ENCODE measurements at places on chromosomes 2 and 18.

DNA sequence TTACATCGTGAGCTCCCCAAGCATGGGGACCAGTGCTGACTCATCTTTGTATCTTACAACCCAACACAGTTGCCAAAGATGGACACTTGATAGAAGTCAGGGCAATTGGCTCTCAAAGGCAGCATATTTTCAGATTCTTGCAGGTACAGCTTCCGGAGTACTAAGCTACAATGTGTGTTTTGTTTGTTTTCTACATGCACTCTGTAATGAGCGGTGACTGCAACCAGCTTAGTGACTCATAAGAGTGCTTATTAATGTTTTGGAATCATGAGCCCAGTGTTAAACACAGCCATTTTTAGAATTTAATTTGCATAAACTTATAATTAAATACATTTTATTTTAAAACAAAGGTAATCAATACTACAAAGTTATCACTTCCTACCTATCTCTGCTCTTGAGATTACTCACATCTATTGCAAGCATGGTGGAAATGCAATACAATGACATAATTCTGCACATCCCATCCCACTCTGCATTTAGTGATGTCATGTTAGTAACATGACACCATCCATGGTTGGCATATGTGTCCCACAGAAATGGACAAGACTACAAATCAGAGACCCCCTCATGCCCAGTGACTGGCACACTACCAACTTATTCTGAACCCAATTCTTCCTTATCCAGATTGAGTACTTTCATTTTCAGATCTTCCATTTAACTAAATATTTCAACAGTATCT is 399.8 kb upstream of the ST6GAL2 start:
- no peak for DNase-seq

GRCh38 chr2:28664120-28664842 is 87.3 kb upstream of the PPP1CB start:
- DNase-seq = no peak

GRCh38 chr18:78722929-78723710 is 256.5 kb upstream of the SALL3 start:
- no peak for DNase-seq

DNA sequence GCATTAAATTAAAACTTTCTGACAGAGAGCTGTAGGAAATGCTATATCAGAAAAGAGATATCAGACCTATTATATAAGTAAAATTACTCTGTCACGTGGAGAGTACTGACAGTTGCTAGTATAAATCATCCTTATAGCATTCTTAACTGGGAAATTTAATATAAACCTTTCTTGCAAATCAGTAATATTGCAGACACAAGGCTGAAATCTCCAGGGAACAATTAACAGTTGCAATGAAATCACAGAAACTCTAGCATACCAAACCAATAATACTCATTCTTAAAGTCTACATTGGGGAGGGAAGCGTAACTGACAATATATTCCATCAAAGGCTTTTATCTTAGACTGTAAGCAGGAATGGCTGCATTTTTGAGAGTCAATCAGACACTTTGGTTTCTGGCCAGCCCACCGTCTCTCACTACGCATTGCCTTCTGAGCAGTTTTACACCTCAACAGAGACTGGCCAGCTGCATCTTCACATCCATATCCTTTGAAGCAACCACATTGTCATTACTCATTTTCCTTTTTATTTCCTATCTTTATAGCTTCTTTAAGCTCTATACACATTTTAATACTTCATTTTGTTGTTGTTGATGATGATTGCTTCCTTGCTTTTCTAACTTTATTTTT is 536.0 kb upstream of the CDH2 start:
- DNase-seq = no peak

DNA sequence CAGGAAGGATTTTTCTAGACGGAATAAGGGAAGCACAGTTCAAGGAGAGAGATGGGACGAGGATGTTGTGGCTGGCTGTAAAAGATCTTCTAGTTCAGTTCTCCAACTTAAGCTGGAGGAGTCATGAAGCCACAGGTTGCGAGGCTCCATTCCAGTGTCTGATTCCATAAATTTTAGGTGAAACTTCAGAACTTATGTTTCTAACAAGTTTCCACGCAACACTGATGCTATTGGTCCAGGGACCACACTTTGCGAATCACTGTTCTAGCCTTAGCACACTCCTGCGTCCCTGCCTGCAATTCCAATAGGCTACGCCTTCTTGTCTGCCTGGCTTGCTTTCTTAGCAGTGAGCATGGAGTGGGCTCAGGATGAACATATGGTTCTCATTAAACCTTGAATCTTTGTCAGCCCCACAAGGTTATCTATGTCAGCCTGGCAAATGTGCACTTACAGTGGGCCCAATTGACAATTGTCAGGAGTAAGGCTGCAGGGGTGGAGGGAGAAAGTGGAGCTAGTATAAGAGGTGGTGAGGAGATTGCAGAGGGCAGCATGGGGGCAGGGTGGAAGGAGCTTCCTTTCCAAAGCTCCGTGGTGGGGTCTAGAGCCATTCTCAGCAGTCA is 438.1 kb upstream of the ST6GAL2 start:
- no peak for DNase-seq

- DNase-seq = no peak
Observed at GRCh38 chr2:128752691-128753263, 434.1 kb upstream of the HS6ST1 start.

GRCh38 chr18:35073186-35074105 is 32.2 kb downstream of the MAPRE2 start:
- DNase-seq = no peak

- DNase-seq = no peak
Observed at GRCh38 chr2:74387346-74387745, 7.2 kb upstream of the DCTN1 start.

DNA sequence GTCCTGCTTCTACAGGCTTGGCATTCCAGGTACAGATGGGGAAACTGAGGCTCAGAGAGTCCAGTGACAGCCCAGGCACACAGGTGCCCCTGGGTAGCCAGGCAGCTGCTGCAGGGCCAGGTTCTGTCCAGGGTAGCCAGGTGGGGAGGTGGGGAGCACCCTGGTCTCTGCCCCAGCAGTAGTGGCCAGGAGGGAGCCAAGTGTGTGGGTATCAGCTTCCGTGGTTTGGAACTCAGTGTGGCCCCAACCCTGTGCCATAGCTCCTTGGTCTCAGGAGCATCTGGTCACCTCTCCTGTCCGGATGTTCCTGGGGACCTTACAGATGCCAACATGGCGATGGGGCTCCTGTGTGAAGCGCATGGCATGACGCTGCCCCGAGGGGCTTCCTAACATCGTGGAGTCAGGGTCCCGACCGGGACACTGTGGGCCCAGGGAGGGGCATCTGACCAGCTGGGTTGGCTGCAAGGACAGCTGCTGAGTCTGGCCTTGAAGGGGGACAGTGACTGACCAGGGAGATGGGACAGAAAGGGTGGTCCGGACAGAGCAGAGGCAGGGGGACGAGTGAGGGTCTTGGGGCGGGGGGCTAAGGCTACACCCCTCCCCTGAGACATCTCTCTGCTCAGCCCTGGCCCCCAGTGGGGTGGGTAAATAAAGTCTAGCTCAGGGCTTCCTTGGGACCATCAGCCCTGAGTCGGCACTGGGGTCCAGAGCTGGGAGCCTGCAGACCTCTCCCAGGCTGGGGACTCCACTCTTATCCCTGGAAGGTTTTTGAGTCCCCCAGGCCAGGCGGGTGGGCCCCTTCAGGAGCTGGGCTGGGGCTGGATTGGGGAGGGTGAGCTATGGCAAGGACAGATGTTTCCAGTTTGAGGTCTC is 76.0 kb upstream of the SMAD7 start:
- no peak for DNase-seq

DNA sequence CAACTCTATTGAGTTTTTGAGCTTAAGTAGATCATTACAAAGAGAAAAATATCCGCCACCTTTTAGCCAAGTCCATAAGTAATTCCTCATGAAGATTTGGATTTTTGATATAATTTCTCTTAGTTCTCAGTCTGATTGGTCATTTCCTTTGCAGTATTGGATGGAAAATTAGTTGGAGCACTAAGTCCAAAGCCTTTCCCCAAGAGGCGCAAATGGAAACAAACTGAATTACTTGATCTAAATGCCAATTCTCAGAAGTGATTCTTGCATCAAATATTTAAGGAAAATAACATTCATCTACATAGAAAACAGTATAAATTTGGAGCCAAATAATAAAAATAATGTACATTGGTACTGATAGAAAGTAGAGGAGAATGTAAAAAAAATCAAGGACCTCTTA is 115.6 kb downstream of the CACNB4 start:
- no peak for DNase-seq

GRCh38 chr2:72278046-72278445 is 130.4 kb upstream of the CYP26B1 start:
- no peak for DNase-seq

DNA sequence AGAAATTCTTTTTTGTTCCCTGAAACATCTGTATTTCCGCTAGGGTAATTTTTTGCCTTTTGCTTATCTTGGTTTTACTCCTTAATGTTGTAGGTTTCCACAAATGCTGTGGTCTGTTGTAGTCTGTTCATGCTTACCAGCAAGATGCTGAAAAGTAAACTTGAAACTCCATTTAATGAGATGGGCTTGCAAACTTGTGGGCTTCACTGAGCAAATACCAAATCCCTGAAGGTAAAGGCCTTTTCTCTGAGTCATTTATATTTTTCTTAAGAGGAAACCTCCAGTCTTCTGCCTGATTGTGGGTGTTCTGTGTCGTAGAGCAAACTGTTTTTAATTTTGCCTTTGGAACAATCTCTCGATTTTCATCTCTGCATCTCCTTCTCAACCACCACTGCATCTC is 9.3 kb downstream of the SP140 start:
- DNase-seq = no peak

DNA sequence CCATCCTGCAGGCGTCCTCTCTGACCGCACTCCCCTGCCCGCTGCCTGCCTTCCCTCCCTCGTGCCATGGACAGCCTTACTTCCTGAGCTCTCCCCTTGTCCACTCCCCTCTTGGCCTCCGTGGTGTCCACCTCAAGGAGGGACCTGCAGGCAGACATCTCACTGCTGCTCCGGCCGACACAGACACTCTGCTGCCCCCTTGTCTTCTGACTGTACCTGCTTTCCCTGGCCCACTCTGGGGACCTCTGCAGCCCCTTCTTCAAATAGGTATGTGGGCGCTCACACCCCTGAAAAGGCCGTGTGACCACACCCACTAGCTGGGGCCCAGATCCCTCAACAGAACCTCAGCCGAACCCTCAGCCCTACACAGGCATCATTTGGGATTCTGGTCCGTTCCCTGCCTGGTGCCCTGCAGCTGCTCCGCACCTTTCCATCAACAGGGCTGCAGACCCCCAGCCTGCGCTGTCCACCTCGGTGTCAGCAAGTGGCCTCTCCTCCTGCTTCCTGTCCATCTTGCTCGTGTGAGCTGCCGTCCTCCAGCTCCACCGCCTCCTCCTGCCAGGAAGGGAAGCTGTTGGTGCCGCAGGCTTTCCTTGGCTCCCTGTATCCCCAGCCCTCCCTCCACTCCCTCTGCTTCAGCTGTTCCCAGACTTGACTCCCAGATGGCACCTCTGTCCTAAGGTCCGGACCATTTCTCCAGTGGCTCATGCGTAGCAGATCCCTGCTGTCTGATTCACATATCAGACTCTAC is 94.1 kb downstream of the KLHL29 start:
- no peak for DNase-seq

- DNase-seq = no peak
Observed at GRCh38 chr2:73035899-73036711, 35.4 kb downstream of the SFXN5 start.

DNA sequence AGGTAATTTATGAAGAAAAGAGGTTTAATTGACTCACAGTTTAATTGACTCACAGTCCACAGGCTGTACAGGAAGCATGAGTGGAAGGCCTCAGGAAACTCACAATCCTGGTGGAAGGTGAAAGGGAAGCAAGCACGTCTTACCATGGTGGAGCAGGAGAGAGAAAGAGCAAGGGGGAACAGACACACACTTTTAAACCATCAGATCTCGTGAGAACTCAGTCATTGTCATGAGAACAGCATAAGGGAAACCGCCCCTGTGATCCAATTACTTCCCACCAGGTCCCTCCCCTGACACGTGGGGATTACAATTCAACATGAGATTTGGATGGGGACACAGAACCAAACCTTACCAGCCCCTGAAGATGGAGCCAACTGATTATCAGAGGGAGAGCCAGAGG is 11.2 kb upstream of the PUM2 start:
- no peak for DNase-seq

- no peak for DNase-seq
Observed at GRCh38 chr2:23492921-23493320, 107.9 kb downstream of the KLHL29 start.

DNA sequence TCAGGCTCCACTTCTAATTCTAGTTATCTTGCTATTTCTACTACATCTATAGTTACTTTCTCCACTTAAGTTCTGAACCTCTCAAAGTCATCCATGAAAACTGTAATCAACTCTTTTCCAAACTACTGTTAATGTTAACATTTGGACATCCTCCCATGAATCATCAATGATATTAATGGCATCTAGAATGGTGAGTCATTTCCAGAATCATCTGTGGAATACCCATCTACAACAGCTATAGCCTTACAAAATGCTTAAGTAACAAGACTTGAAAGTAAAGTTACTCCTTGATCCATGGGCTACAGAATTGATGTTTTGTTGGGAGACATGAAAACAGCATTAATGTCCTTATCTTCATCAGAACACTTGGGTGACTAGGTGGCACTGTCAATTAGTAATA is 35.4 kb downstream of the BARD1 start:
- DNase-seq = no peak

DNA sequence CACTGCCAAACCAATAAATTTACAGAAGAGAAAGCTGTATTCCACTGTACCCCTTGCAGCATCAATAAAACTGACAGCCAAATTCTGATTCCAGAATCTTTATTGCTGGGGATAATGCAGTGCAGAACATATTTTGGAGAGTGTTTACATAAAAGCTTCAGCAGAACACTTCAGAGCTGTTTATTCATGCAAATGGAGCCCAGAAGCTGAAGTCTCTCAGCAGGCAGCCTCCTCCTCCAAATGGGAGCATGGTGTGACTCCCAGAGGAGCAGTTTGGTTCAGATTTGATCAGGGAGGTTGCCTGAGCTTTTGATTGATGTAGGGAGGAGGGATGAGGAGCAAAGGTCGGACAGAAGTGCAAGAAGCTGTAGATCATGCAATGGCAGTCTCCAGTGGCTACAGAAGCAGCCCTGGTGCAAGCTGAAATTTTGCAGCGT is 22.4 kb downstream of the LHCGR start:
- peak; percentile 23 for DNase-seq

DNA sequence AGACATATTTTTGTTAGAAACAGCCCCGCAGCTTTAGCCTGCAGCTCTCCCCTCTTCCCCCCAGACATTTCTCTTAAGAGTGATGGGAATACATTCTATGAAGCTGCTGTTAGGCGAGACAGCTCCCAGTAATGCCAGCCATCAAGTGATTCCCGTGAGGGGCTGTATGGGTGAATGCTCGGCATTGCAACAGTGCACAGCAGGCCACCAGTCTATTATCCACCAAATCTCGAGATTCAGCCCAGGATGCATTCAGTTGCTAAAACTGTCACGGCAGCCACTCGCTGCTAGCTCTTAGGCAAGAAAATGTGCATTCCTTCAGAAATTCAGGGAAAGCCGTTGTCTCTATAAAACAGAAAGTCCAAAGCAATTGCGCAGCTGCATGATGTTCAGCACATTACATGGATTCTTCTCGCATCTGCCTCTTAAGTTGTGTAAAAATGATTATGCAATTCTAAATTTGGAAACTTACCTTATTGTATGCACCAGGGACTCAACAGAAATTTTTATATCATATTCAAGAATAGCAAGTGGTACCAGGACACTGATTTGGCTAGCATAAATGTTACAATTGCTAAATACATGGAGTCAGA is 211.3 kb upstream of the ARL4C start:
- DNase-seq = no peak

- no peak for DNase-seq
Observed at GRCh38 chr2:239020541-239021041, 172.7 kb downstream of the TWIST2 start.
